BJ (cell line): ENCODE measurements at places on chromosomes 13 and 19. TPM values are rescaled to one million over a fixed set of nuclear protein-coding genes. Genes with fewer than 3 reads are reported as not detected.

DNA sequence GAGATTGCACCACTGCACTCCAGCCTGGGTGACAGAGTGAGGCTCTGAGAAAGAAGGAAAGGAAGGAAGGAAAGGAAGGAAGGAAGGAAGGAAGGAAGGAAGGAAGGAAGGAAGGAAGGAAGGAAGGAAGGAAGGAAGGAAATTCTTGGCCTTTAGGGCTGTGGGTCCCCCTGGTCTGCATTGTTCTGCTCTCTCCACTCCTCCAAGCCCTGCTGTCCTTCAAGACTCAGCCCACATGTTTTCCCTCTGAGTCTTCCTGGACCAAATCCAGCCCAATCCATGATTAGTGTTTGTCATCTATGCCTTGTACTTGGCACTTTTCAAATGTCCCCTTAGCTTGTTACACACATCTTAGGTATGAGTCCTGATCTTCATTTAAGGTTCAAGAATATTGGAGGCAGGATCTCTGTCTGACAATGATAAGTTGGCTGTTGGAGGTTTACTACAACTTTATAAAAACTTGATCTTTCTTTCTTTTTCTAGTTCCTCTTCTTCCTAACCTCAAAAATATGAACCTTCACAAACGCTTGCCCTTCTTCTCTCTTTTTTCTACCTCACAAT is 48.8 kb upstream of the INTS6 start:
- DNase-seq: no peak

DNA sequence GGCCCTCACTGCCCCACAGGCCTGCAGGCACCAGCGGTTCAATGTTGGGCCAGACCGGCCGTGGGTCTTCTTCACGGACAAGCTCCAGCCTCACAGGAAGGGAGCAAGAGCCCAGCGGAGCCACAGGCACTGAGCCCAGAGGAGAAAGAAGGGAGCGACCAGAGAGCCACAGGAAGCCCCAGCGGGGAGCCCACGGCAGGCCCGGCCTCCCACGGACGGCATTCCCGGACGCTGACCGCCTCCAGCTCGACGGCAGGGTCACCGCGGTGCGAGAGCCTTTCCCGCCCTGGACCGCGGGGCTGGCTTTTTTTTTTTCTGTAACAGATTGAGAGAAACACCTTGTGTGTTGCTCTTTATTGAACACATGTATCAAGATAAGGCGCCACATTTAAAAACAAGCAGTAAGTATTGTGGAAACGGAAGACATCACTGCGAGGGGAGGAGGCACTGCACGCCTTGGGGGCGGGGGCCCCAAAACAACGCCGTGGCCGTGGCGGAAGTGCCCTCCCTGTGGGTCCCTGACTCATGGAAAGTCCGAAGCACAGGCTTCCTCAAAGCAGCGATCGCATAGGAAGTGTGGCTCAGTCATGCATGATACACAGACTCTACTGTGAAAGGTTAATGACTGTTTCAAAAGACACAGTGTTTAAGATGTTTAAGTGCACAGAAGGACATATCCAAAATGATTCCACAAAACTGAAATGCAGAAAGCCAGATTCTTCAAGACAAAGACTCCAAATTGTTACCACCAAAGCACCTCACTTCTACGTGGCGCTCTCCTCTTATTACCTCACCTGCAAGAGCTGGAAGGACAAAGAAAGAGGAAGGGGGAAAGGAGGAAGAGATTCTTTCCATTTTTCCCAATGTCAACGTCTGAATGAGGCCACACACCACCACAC is 3.5 kb downstream of the RASA3 start:
- peak; percentile 29 for DNase-seq

DNA sequence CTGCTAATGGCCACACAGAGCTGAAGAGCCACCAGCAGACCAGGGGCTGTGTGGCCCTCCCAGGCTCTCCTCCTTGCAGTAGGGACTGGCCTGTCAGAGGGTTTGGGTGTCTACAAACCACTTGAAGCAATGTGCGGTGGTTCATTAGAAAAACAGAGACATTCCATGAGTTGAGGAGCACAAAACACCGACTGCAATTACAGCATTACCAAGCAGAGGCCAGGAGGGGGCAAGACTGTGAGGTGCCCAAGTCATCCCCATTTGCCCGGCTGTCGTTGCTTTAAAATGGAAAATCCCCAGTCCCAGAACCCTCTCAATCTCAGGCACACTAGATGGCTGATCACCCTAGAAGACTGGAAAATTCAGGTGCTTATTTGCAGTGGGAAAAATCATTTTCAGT is 15.0 kb downstream of the TMTC4 start:
- DNase-seq: no peak

DNA sequence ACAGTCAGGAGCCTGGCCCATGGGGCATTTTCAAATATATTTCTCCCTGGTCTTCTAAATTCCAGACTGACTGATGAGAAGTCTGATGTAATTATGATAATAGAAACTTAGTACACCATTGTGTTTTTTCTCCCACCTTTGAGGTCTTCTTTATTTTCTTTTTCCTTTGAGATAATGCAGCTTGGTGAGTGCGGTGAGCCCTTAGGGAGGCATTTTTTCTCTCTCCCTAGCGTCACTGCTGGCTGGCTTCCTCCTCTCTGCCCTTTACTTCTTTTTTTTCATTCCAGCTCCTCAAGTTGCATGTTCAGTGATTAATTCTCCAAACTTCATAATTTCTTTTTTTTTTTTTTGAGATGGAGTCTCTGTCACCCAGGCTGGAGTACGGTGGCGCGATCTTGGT is 12.8 kb upstream of the CDC42EP5 start:
- DNase-seq: no peak

- no peak for DNase-seq
Measured at GRCh38 chr13:82898586-82898985, 983.7 kb downstream of the SLITRK1 start.

DNA sequence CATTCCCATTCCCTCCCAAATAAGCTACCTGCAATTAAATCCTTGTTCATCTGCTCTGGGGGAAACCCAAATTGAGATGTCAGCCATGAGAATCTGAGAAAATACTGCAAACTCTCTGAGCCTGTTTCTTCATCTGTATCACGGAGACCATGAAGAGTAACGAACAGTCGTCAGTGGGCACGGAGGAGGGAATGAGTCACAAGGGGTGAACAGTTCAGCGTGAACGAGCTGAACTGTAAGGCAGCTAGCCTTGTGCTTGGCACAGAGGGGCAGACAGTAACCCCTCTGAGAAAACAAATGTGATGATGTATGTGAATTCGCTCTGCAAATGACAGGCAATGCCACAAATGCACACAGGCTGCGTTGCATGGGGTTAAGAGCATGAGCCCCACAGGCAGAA is 288.7 kb downstream of the FOXO1 start:
- no peak for DNase-seq

GRCh38 chr19:4098493-4098892 is 25.4 kb downstream of the MAP2K2 start:
- DNase-seq: no peak

DNA sequence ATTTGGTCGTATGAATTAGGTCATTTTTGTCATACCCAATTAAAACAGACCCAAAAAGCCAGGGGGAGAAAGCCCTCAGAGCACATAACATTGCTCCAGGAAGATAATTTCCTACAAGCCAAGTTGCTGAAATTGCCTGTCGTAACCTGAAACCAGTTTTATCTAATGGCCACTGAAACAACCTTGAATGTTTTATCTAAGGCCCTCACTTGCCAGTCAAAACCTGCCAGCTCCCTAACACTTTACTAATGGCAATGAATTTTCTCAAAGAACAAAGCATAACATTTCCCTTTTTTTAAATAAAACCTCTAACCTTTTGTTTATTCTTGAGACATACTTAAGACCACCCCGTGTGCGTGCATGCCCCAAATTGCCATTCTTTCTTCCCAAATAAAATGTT is 496.2 kb upstream of the KLHL1 start:
- DNase-seq: no peak

The SOX1 gene
- not detected in 2 replicates for polyA plus RNA-seq

The ICAM5 gene
- 6.7 and 9.2 TPM in 2 replicates for polyA plus RNA-seq

The SULT2A1 gene
- not detected in 2 replicates for polyA plus RNA-seq
